Stimulated activated CD4-positive, alpha-beta T cell treated with anti-CD3 and anti-CD28 coated beads, Interleukin-1b, Interleukin-23, amount 100 ng/mL, for 1 hour (primary cell): ENCODE measurements at places on chromosomes 2 and 18.

GRCh38 chr18:473802-474201 lies 26.7 kb downstream of the COLEC12 start:
- no peak for DNase-seq

- no peak for DNase-seq
Observed at GRCh38 chr2:109497463-109497862, 116.3 kb downstream of the SEPTIN10 start.

- DNase-seq, result peak; percentile 24
Observed at GRCh38 chr18:58493516-58494253, 135.2 kb downstream of the ALPK2 start.

DNA sequence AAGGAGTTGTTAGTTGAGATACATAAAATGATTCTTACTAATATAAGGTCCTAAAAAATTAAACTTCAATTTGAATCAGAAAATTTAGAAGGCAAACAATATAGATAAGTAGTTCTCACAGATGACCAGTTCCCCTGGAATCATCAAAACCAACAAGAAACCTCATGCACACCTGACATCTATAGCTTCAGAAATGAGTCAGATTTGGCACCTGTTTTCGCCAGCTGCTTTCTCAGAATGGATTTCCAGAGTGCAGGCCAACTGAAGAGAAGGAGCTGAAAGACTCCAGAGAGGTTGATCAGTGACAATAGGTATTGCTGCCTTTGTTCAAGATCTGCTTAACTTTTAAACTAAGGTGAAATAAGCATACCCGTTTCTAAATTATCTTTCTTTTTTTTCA lies 192.4 kb downstream of the RDH14 start:
- no peak for DNase-seq

GRCh38 chr2:69386360-69386759 lies 667 bp downstream of the GFPT1 start:
- no peak for DNase-seq

DNA sequence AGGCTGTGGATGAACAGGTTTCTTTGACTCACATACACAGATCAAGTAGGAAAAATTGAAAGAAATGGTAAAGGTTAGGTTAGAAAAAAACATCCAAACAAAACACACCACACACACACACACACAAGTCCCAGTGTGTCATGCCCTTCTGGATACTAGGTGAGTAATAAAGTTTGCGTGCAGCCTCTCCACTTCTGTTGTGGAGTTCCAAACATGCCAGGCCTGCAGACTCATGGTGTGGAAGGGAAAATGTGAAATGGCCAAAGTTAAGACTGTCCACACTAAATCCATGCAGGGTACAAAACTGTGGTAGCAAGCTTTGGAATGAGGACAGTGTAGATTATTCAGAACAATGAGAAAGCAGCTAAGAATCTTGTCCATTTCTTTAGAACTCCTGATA lies 114.6 kb downstream of the IKZF2 start:
- no peak for DNase-seq

DNA sequence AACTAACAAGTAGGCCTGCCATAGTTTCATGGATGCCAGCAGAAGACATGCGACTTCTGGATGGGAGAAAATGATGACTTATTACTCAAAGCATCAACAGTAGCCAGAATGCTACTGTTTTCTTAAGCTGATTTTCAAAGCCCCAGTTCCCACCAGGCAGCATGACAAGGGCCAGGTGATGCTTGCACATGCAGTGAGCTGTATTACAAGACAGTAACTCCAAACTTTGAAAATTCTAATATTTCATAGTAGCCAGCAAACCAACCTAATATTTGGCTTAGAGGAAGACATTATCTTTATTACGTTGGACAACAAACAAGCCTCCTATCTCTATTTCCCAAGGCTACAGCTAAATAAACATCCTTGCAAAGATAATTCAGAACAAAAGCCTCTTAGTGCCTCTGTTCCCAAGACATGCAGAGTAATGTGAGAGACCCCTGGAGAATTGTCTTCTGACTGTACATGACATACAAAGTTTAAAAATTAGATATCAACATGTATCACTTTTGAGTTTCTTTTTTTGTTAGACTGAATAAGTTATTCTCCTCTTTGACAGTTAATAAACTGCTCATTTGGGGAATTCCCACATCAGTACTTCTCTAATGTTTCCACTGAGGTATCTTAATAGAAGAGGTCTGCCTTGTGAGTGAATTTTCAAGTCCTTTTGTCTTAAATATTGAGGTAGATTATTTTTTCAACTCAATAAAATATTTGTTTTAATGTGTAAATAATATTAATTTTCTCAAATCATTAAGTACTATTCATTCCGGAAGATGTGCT lies 367.6 kb upstream of the CWC22 start:
- no peak for DNase-seq
